ENCODE measurements at places on chromosomes 7 and 10.

DNA sequence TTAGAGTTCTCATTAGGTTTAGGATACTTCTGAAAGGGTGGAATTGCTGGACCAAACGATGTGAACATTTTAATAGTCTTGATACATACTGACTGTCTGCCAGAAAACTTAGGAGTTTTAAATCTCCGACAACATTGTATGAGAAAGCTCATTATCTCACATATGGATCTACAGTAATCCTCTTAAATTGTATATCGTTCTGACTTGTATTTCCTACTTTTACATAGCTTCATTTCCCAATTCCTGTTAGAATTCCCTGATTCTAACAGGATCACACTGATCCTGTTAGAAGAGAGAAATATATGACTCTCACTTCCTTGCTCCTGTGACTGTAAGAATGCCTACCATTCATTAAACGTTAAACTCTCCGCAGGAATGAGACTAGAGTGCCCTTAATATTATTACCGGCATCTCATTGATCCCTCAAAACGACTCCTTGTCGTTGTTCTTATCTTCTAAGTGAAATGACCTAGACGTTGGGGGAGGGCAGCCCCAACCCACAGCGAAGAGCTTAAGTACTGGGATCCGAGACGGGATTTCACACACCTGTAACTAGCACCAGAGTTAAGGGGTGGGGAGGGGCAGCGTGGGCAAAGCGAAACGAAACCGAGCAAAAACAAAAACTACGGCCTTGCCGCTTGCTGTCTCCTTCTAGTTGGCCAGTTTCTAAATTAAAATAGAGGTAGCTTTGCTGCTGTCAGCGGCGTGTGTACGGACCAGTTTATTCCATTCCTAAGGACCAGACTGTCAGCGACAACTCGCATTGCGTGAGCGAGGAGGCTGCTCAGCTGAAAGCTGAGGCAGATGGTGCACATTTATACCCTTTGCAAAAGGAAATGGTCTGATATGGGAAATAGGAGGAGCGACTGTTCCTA lies 678 bp upstream of the TMEM106B start:
- DNase-seq: peak; percentile 86

GRCh38 chr10:60312818-60313588 lies 76.7 kb downstream of the ANK3 start:
- no peak for DNase-seq

DNA sequence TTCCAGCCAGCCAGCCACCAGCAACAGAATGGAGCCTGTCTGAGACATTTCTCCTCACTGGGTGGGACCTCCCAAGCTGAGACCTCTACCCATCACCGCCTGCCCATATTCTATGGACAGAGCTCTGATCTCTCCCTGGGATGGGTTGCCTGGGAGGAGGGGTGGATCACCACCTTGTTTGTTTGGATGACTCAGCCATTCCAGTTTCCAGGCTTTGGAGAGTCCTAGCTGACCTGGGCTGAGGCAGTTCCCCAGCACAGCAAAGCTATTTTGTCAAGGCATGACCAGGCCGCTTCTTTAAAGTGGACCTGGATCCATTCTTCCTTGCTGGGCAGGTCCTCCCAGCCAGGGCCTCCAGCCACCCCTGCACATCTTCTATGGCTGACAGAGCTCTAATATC lies 982.3 kb downstream of the DNAJB9 start:
- no peak for DNase-seq

GRCh38 chr10:69480068-69480412 lies 28.8 kb downstream of the TSPAN15 start:
- DNase-seq: no peak

GRCh38 chr10:110516815-110517492 lies 19.2 kb downstream of the DUSP5 start:
- DNase-seq: no peak

DNA sequence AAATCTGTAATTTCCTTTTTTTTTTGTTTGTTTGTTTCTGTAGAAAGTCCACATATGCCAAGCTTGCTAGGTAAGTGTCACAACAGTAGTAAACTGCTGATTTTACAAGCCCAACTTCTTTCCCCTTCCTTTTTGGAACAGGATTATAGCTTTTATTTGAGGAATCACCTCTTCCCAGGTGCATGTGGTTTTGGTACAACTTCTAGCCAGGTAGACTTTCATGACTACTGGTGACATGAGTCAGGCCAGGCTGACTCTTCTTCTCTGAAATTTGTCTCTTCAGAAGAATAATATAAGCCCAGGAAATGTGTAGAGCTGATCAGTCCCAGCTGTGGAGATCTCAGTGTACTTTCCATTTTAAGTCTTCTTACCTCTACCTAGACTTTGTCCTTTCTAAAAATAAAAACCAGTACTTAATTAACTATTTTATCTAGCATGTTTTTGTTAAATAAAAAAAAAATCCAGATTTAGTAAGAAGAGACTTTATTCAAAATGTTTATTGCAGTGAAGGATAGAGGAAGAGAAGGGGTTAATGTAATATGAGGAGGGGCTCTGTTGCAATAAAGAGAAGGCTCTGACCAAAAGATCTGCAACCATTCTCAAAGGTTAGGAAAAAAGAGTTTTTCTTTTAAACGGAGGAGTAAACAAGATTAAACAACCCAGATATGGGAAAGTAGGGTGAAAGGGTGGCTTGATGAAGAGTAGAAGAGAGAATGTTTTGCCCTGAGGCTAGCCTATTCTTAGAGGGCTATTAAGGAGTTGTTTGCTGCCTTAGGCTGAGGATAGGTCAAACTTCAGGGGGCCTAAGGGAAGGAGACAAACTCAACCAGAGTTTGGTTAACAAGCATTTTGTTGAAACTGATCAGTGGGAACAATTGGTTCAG lies 664.2 kb downstream of the SORCS1 start:
- no peak for DNase-seq

DNA sequence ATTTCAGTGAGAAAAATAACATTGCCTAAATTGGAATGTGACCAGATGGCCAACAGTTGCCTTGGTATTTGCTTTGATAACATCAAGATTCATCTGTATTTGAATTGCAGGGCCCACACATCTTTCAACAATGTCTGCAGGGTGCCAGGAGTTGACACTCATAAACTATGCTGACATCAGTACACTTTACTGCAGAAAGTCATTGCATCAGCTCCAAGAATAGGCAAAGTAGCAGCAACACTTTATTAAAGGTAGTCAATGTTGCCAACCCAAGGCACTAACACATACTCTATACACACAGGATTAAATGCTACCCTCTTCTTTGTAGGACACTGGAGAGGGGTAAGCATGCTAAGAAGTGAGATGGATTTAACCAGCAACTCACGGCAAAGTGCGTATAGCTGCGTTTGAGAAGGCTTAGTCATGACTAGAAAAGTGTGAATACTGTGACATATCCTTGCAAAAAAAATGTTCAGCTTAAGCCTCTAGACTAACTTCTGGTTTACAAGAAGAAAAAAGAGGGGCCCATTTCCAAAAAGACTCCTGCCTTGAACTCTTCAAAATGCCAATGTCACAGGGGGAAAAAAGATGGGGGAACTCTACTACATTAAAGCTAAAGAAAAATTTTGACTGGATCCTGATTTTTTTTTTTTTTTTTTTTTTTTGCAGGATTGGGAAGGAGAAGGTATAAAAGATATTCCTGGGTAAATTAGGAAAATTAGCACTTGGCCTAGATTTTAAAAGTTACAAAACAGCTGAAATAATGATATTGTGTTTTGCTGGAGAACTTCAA lies 2.2 kb downstream of the BBIP1 start:
- DNase-seq: no peak

GRCh38 chr7:68936471-68937035 lies 661.7 kb upstream of the AUTS2 start:
- no peak for DNase-seq

DNA sequence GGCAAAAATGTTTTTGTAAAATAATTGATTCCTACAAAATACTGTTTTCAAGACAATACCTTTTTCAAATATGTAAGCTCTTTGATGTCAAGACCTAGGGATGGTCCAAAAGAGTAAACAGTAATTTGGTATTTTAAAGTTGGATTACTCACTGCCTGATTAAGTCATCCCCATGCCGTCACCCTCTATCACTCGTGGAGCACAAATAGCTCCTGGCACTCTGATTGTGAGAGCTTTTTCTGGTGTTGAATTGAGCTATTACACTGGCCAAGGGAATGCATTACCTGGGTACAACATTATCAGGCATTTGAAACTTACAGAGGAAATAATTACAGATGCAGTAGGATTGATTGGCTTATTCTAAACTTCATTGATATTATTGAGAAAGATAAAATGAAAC lies 231.9 kb upstream of the GRM3 start:
- DNase-seq: no peak

- no peak for DNase-seq
These were observed 38.5 kb downstream of the PYROXD2 start for GRCh38 chr10:98376485-98376884.

GRCh38 chr7:125257617-125258016 lies 328.0 kb upstream of the POT1 start:
- no peak for DNase-seq

- DNase-seq: no peak
These were observed 241.4 kb downstream of the TNS3 start for GRCh38 chr7:47340517-47340916.

DNA sequence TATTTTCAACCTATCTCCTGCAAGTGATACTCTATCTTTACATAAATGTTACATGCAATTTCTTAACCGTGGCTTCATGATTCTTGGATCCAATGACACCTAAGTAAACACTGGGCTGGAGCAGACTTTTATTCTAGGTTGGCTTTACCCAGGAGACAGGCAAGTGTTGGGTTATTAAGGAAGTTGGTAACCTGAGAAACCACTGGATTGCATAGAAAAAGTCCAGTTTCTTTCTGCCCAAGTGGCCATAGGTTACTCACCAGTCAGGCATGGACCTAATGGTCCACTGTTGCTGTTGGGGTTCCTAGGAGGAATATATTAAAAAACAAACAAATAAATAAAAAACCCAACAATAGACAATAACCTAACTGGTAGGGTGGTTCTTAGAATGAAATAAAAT lies 112.8 kb downstream of the SEMA3D start:
- DNase-seq: no peak

GRCh38 chr7:139482122-139482521 lies 1.4 kb downstream of the KLRG2 start:
- no peak for DNase-seq

DNA sequence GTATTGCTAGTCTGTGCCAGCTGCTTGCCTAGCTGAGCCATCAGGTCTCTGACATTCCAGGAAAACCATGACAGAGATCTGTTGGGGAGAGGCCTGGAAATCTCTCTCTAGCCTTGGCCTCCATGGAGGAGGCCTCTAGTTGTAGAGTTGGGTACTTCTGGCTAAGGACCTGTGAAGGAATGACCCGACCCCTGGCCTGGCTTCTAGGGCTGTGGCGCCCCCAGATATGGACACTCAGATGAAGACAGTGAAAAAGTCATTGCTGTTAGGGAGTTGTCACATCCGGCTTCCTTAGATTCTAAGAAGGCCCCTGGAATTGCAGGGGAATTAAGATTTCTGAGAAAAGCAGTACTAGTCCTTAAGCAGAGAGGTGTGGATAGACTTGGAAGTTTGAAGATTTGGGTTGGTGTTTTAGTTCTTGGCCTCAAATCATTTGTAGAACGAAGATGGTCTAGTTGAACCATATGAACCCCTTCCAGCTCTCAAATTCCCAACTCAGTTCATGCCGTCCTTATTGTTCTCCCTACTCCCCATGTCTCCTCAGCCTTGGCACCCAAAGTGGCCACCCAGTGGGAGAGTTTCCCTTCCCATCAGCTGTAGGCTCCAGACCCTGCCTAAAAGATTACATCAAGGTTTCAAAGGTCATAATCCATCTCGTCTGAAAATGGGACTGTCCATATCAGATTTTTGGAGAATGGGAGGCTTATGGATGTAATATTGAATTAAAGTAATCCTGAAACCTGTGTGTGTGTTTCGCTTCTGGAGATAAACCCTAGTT lies 7.0 kb downstream of the HHEX start:
- no peak for DNase-seq

DNA sequence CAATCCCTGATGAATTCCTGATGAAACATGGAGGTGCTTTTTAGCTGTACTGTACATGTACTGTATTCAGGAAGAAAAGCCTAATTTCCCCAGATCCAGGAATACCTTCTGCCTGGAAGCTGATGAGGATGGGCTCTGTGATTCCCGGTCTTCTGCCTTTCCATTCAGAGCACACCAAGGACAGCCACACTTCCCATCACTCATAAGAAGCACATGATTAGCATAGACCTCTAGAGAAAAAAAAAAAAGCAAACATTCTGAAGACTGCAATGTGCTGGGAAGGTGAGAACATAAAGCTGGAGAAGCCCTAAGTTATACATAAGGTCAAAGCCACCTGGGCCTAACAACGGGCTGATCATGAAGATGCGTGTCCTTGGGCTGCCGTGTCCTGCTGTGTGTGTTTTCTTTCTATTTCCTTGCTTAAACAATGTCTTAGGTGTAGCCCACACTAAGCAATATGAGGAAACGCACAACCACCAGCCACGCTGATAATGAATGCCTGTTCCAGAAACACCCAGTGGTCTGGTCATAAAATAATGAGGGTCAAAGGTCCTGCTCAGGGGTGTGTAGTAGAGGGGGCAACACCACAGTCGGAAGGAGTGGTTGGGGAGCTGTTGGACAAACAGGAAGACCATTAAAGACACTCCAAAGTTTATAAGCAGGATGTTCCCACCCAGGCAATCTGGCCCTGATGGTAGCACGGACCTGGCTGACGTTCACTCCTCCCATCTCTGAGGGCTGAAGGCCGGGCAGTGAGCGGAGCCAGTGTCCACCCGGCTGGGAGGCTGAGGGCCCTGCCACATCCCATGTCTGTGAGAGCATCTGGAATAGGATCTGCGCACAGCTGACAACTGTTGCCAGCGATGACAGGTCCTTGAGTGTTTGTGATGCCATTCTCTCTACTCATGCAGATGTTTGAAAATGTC lies 7.9 kb downstream of the PKD1L1 start:
- DNase-seq: no peak

- no peak for DNase-seq
These were observed 48.1 kb downstream of the SAMD8 start for GRCh38 chr10:75159519-75159918.

Measured in MM.1S (cell line).